ENCODE measurements at places on chromosomes 6 and 20.

GRCh38 chr6:85498596-85499258 lies 48.8 kb downstream of the NT5E start:
- no peak for DNase-seq

GRCh38 chr6:92790381-92790780 lies 629.0 kb downstream of the EPHA7 start:
- DNase-seq: peak; percentile 7

- DNase-seq: peak; percentile 11
These were observed 631.1 kb upstream of the POU3F2 start for GRCh38 chr6:98203170-98203806.

GRCh38 chr6:50843842-50844241 lies 25.2 kb downstream of the TFAP2B start:
- DNase-seq: no peak

GRCh38 chr6:451336-451735 lies 59.8 kb downstream of the IRF4 start:
- no peak for DNase-seq

GRCh38 chr6:42226161-42226611 lies 8.5 kb upstream of the MRPS10 start:
- DNase-seq: no peak

- no peak for DNase-seq
These were observed 10.5 kb downstream of the DNAH8 start for GRCh38 chr6:38725414-38726183.

GRCh38 chr20:32327087-32327681 lies 30.9 kb upstream of the ASXL1 start:
- DNase-seq: no peak

DNA sequence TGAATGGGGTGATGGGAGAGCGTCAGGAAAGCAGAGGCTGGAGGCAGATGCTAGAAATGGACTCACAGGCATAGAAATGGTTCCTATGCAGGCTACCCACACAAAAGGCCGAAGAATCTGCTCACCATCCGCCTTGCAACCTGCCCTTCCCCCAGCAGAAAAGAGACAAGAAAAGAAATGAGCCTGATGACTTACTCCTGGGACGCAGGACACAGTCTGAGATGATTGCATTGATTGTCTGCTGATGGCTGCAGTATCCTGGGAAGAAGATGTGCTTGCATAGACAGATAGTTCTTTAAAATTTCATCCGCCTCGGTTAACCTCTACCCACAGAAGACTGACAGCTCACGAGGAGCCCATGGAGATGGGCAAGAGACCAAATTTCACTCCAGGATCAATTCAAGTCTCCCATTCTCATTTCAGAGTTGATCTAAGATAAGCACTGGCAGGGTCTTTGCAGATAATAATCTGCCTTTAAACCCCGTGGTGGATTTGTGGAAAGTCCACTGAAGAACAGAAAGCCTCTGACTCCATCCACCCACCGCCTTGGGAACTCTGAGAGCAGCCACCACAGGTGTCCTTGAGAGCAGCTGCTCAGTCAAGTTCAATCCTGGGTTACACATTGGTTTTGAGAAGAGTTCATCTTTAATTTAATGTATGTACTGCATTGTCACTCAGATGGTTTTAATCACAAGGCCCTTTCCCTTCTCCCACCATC lies 7.2 kb downstream of the AGPAT4 start:
- DNase-seq: no peak

- peak; percentile 22 for DNase-seq
These were observed 71.3 kb upstream of the SLC2A12 start for GRCh38 chr6:134123666-134124208.

DNA sequence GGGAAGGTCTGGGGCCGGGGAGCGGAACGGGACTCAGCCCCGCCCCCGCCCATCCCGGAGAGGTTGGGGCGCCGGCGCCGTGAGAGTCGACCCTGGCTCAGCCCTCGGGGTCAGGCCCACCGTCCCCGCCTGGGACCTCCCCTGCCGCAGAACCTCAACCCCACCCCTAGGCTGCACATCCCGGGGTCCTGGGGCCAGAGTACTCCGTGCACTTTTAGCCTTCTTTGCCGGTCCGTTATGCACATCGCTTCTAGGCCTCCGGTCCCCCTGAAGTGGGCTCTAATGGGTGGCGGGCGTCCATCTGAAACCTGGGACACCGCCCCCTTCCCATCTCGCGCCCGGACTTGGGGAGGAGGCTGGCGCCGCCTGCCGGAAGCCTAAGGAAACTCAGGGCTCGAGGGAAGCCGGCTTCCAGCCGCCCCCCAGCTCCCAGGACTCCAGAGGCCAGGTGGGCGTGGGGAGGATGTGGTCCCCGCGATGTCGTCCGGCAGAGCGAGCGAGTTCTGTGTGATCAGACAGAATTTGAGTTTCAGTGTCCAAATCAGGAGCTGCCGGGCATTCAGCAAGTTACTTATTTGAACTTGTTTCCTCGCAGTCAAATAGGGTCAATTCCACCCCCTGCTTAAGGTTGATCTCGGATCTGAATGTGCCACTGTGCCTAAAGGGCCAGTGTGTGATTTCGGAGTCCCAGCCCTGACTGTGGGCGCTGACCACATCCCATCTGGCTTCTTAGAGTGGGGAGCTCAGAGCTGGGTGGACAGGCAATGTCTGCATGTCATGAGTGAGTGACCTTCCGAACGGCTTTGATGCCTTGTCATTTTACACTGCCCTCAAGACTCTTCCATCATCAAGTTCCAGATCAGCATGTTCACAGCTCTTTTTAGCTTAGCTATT lies 47.6 kb downstream of the CPXM1 start:
- no peak for DNase-seq

- DNase-seq: no peak
These were observed 67.8 kb downstream of the CDH26 start for GRCh38 chr20:60026010-60026409.

DNA sequence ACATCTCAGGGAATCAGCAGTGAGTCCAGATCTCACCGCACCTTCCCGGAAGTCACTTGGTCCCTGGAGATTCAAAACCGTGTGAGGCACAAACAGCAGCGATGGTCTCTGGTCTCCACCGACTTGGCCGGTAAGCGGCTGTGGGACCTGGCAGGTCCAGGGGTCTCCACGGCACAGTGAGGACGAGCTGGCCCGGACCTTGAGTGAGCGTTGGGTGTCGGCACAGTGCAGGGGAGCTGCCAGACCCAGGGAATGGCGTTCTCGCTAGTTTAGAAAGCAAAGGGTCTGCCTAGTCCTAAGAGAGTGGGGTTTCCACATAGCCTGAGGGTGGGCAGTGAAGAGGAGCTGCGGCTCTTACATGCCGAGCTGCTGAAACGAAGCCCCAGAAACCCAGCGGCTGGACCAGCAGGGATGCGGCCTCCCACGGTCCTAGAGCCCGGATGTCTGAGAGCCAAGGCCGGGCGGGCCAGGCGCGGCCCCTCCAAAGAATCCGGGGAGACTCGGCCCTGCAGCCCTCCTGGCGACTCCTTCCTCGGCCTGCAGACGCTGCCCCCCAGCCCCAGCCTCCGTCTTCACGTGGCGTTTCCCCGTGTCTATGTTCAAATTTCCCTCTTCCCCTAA lies 185.0 kb downstream of the ERMARD start:
- DNase-seq: no peak

DNA sequence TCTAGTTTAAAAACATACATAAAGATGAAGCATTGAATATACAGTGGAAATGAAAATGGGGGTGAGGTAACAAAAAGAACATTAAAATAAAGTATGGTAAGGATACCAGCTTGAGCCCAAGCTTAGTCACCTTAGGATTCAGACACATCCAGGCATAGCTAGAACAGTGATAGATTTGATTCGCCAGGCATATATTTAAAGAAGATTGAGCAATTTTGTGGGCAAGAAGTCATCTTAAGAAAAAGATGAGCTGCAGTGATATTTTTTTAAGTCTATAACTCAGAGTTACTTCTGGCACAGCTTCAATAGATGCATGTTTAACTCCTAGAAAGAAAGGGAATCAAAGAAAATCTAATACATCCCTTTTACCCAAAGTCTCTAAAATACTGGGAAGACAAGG lies 97.9 kb downstream of the BMP5 start:
- no peak for DNase-seq

- DNase-seq: no peak
These were observed 12.9 kb upstream of the TMX4 start for GRCh38 chr20:8032499-8032898.

DNA sequence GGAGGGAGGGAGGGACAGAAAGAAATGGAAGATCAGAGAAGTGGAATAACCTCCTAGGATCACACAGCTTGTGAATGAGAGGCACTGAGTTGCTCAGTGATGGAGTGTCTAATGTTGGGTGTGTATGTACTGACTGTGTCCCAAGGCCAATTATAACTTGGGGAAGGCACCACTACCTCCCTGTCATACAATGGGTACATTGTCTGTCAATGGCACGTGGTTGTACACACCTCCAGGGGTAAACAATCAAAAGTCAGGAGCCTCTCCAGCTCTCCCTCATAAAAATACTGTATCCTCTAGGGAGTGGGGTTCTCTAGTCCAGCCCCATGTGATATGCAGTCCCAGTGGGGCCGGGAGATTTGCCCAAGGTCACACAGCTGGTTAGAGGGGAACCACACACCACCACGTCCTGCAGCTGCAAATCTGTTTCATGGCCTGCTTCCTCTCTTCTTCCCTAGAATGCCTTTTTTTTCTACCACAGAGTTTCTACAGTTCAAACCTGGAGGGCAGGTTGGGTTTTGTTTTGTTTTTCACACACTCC lies 112.5 kb downstream of the SNX5 start:
- DNase-seq: peak; percentile 73

GRCh38 chr6:43454696-43455530 lies 435 bp downstream of the DLK2 start:
- peak; percentile 62 for DNase-seq

DNA sequence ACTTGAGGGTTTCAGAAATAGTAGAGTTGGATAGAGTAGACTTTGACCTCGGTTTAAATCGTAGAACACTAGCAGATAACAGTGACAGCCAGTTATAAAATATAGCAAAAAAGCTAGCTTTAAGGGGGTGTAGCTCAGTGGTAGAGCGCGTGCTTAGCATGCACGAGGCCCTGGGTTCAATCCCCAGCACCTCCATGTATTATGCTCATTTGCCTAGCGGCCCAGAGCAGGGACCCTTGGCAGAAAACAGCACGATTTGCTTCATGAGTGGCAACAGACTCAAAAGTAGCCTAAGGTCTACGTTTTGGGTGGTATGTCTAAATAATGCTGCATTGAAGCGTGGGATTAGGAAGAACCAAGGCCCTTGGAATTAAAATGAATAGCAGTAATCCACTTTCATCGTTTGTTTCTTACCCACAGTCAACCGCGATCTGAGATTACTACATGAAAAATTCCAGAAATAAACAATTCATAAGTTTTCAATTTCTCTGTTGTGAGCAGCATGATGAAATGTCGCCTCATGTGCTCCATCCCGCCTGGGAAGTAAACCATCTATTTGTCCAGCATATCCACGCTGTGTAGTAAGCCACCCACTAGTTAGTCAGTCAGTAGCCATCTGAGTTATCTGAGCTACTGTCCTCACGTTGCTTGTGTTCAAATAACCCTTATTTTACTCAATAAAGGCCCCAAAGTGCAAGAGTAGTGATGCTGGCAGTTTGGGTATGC lies 184.9 kb downstream of the GPX5 start:
- peak; percentile 29 for DNase-seq

DNA sequence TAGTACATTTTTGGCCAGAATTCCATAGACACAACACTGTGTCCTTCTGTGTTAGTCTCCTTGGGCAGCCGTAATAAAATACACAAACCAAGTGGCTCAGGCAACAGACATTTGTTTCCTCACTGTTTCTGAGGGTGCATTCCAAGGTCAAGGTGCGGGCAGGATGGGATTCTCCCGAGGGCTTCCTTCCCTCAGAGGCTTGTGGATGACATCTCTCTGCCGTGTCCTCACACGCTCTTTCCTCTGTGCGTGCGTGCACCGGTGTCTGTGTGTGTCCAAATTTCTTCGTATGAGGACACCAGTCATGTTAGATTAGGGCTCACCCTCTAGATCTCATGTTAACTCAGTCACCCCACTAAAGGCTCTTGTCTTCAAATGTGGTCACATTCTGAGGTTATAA lies 30.6 kb downstream of the CDYL start:
- no peak for DNase-seq
